ENCODE measurements at places on chromosomes 6 and 20.

DNA sequence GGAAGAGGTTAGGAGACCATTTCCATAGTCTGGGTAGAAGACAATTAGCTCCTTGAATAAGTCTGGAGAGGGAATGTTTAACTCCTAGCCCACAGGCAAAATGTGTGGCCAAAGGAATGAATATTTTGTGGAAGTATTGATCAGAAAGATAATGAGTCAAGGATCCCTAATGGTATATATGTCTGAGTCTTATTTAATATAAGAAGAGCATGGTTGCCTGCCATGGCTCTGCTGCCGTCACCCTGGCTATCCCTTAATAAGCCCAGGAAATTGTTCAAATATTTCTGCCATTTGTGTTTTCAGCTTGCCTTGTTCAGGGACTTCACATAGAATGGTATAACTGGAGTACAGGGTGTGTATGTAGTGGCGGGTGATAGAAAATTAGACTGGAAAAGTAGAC lies 18.1 kb upstream of the CALHM6 start:
- no peak for DNase-seq

GRCh38 chr6:104969785-104970581 lies 13.1 kb downstream of the LIN28B start:
- DNase-seq, result no peak

GRCh38 chr6:67790569-67790968 lies 844.5 kb upstream of the ADGRB3 start:
- DNase-seq, result no peak

DNA sequence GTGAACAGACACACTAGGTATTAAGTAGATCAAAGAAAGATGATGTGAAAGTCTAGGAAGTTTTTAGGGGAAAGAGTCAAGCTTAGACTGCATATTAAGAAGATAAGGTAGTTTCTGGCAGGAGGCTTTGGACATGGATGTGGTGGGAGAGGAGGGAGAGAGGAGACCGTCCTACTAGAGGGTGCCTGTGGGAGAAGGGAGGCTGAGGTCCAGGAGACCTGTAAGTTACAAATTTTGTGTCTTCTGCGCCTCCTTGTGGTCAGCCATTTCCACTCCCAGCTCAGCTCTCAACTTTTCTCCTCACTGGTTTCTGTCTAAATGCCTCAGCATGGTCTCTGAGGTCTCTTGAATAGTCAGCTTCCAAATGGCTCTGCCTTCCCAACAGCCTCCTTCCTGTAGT lies 193.5 kb downstream of the UNC5CL start:
- DNase-seq, result no peak

- peak; percentile 81 for DNase-seq
Observed at GRCh38 chr6:34888874-34889555, at the start of gene ANKS1A. Gene ANKS1A (plus strand): TSS chr6:34889255. CDS start chr6:34889403, 148 bp downstream.

- no peak for DNase-seq
Observed at GRCh38 chr6:122129313-122130025, 270.0 kb upstream of the HSF2 start.

DNA sequence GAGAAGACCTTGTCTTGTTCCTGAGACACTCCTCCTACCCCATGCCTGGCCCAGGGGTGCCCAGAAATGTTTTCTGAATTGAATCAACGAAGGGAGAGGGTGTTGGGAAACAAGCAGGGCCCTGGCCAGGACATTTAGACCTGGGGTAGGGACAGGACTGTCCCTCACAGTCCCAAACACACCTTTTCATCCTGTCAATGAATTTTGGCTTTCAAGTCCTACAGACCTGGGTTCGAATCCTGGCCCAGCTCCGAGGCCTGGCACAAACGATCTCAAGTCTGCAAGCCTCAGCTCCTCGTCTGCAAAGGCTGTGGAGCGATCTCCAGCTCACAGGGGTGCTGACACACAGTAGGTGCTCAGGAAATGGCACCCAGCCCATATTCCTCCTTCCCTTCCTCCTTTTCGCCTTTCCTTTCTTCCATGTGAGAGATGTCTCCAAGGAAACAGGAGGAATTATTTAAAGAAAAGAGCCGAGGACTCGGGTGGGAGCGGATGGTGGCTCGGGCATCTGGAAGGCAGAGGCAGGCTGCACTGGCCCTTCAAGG lies 7.3 kb upstream of the DLGAP4 start:
- DNase-seq, result no peak

DNA sequence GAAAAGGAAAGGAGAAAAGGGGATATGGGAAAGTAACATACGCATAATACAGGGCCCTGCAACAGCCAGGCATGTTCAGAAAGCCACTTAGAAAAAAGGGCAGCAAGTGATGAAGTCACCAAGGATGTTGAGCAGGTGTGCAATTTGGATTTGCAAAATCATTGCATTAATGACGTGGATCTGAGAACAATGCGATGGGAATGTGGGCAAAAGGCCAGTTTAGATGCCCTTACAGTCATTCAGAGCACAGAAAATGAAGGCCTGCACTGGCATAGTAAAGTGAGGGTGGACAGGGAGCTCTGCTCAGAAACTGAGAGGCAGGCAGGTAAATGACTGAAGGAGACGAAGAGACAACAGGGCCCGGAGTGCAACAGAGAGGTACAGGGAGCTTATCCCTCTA lies 123.7 kb upstream of the NHSL1 start:
- DNase-seq, result no peak

DNA sequence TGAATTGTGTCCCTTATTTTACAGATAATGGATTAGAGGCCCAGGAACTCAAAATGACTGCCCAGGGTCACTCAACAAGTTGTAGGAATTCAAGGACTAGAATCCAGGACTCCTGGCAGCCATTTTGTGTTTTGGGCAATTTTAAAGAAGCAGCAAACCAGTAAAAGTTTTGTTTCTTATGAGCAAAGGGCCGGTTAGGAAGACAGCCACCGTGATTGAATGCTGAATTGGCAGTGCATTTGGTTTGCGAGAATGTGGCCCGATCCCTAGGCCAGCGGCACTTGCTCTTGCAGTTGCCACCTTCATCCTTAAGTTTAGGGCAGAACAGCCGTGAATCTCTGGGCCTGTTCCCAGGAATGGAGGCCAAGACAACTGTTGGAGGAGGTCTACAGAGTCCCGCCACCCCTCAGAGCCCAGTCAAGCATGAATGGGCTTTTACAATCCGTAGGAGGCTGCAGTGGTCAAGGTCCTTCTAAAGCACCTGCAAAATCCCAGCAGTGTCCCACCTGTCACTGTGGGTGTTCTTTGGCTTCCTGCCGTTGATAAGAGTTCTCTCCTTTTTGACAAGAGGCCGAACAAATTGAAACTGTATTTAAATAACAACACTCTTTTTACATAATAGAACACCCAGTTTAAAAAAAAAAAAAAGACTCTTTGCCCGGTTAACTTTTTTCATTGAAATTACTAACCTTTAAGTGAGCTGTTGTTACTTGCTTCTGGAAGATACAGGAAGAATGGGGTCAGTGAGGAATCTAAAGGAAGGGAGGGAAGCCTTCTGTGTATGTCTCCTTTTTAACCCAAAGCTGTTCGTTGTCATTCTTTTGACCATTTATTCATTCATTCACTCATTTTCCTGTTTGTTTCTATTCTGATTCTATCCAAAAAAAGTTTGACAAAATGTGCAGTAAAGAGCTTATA lies 68.7 kb downstream of the PHACTR2 start:
- no peak for DNase-seq

- no peak for DNase-seq
Observed at GRCh38 chr20:32191873-32192272, 15.7 kb downstream of the PLAGL2 start.

DNA sequence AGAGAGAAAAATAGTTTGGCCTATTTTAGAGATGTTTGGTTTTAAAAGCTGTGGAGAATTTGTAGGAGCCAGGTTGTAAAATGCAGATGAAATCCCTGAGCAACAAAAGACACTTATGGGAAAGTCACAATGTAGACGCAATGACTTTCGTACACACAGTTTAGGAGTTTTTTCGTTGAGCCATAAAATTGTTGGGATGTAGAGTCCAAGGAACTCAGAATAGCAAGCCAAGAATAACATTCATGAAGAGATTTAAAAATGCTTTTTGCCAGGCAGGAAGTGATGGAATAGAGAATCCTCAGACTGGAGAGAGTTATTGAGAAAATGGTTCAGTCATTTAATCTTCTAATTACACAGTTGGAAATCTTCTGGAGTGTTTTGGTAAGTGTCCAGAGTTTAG lies 11.5 kb upstream of the PROKR2 start:
- no peak for DNase-seq

DNA sequence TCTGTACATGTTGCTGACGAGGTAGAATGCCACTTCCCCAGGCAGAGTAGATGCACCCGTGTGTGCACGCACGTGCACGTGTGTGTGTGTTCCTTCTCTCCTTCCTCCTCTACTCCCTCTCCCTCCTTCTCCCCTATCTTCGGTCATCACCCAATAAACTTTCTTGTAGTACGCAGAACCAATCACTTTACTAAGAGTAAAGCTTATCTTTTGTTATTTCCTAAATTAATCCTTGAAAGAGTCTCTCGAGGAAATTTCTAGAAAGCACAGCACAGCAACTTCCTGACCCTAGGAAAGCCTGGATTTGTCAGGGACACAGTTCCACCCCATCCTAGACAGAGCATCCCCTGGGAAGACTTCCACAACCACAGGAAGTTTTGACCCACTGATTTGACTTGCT lies 166.1 kb downstream of the ZDHHC14 start:
- DNase-seq, result no peak

GRCh38 chr20:30816182-30816645 lies 441.2 kb upstream of the DEFB115 start:
- no peak for DNase-seq

- no peak for DNase-seq
Observed at GRCh38 chr20:62029949-62030348, 35.7 kb downstream of the TAF4 start.

GRCh38 chr6:149729824-149730223 lies 11.9 kb upstream of the LATS1 start:
- no peak for DNase-seq

GRCh38 chr6:150880336-150880735 lies 14.8 kb downstream of the MTHFD1L start:
- no peak for DNase-seq

GRCh38 chr6:134074151-134075055 lies 22.0 kb upstream of the SLC2A12 start:
- no peak for DNase-seq

- DNase-seq, result no peak
Observed at GRCh38 chr6:167405778-167406532, 81.1 kb downstream of the TTLL2 start.

- DNase-seq, result no peak
Observed at GRCh38 chr6:17663226-17663625, 43.5 kb downstream of the NUP153 start.

DNA sequence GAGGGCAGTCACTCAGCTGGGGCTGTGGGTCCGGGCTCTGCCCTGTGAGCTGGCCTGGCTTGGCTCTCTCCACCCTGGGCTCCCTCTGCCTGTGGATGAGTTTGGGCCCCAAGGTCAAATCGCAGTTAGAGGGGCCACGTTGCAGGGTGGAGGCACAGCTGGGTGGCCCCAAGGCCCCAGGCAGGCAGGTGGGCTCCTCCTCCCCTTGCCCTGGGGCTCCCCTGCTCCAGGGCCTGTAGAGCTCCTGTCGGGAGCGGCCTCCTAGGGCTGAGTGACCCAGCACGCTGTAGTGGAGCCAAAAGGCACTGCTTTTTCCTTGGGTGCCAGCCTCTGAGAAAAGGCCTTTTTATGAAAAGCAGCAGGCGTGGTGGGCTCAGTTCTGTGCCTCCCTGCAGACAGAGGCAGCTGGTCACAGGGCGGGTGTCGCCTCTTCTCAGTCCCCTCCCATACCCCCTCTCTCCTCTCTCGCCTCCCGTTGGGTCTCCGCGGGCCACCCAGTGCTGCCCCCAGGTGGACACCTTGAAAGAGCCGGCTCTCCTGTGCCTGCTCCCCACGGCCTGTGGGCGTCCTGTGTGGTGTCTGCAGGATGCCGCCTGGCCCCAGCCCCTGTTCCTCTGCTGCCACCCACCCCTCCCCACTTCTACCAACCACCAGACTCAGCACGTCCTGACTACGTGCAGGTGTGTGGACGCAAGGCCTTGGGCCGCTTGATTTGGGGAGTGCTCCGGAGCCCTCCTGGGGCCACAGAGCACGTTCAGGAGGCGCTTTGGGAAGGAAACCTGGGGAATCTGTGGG lies 13.2 kb downstream of the SS18L1 start:
- DNase-seq, result peak; percentile 45
